ENCODE measurements at places on chromosomes 5 and 9.
A peak's percentile ranks its signal among the peaks of the same experiment; 100 is the strongest.

GRCh38 chr5:61308712-61309111 is 23.3 kb upstream of the ZSWIM6 start:
- no peak for DNase-seq

DNA sequence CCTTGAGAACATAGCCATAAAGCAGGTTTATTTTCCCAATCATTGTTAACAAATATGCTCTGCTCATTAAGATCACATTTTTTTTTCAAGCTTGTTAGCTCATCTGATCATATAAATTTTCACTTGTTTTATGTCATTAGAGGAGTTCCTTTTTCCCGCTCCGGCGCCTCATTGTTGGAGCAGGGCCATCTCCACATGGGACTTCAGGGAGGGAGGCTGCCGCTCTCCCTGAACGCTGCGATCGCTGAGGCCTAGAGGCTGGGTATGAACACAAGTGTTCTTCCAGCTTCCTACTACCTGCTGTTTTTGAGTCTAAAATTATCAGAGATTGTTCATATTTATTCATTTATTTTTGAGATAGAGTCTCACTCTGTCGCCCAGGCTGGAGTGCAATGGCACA is 246.9 kb downstream of the MPDZ start:
- DNase-seq, result no peak

DNA sequence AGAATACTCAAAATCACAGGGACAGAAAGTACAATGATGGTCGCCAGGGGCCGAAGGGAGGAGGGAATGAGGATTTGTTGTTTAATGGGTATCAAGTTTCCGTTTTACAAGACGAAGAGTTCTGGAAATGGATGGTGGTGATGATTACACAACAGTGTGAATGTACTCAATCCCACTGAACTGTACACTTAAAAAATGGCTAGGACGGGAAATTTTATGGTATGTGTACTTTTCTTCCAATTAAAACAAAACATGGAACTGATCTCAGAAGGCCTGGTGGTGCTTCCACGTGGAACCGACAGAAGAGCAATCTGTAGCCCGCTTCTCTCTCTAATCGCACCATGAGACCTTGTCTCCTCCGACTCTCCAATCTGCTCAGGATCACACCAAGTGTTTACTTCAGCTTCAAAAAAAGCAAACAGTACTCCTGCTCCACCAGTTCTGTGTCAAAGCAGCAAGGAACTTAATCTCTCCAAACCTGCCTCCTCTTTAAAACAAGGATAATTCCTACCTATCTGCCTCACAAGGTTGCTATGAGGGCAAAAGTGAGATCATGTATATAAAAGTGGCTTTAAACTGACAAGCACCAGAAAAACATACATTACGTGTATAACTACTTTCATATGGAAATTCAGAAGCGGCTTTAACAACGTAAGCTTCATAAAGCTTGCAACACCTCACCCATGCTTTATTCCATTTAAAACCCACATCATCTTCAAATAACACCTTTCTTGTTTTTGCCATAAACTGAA is 2.1 kb downstream of the ECPAS start:
- peak; percentile 23 for DNase-seq

GRCh38 chr5:15687401-15687800 is 187.4 kb downstream of the FBXL7 start:
- no peak for DNase-seq
